ENCODE measurements at places on chromosomes 13 and 19. TPM values are rescaled to one million over a fixed set of nuclear protein-coding genes. Genes with fewer than 3 reads are reported as not detected.

Gene ZNF221
- total RNA-seq, result 6.1 TPM

Gene RGCC
- 18.0 TPM for total RNA-seq

Gene AMER2
- total RNA-seq, result not detected

Gene PNPLA6
- total RNA-seq, result 82.1 TPM

Gene CGB2
- not detected for total RNA-seq

Gene KLK4
- not detected for total RNA-seq

Gene LILRB3
- not detected for total RNA-seq

Gene FXYD3
- not detected for total RNA-seq

Gene CTU1
- total RNA-seq, result 7.7 TPM

Gene KLHL26
- 3.3 TPM for total RNA-seq

Gene ZNF880
- total RNA-seq, result 17.3 TPM

Gene EDDM13
- total RNA-seq, result not detected

Gene OR4F17
- not detected for total RNA-seq

Gene SPACA4
- not detected for total RNA-seq

Gene DIAPH3
- 22.7 TPM for total RNA-seq

Gene SBK2
- total RNA-seq, result not detected

Gene SOX21
- total RNA-seq, result not detected

Gene PTH2
- total RNA-seq, result not detected

Gene SUCLA2
- 40.7 TPM for total RNA-seq

Gene FAM216B
- total RNA-seq, result not detected

Gene ZNF420
- total RNA-seq, result 6.2 TPM

Gene ZNF681
- 1.1 TPM for total RNA-seq

Gene NLRP9
- total RNA-seq, result not detected
